ENCODE measurements at places on chromosomes 5 and 9.
A peak's percentile ranks its signal among the peaks of the same experiment; 100 is the strongest.

DNA sequence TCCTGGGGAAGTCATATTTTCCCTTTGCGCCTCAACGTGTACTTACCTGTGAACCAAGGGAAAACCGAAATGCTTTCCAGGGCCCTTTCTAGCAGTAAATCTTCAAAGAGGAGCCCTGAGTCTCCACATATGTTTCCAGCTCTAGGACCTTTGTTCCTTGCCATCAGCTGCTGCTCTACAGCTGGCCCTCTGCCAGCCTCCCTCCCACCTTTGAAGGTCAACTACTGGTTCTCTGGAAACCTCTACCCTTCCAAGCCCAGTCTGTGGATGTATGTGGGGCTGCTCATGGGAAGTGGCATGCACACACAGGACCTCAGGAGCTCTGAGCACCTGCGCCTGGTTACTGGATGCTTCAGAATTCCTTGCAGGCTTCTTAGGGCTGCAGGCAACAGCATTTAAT lies 117.2 kb downstream of the PSD2 start:
- no peak for DNase-seq

DNA sequence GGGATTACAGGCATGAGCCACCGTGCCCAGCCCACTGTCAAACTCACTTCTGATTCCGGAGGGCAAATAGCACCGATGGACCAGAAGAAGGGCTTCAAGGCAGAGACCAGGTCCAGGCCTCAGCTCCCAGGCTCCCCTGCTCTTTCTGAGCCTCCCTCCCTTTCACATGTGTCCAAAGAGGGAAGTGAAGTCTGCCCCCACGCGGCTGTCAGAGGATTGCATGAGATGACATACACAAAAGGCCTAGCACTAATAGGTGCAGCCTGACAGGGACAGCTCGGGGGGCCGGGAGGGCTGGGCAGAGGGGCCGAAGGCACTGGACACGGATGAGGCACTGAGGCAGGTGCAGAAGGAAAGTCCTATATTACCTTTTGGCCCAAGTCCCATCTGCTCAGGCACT lies 16.1 kb downstream of the FBP1 start:
- no peak for DNase-seq

- peak; percentile 55 for DNase-seq
These were observed 2.2 kb upstream of the CCDC125 start for GRCh38 chr5:69334793-69335268.

GRCh38 chr5:68134033-68134668 lies 81.4 kb upstream of the PIK3R1 start:
- no peak for DNase-seq

- DNase-seq: no peak
These were observed 8.9 kb downstream of the LRRC26 start for GRCh38 chr9:137160716-137161557.

DNA sequence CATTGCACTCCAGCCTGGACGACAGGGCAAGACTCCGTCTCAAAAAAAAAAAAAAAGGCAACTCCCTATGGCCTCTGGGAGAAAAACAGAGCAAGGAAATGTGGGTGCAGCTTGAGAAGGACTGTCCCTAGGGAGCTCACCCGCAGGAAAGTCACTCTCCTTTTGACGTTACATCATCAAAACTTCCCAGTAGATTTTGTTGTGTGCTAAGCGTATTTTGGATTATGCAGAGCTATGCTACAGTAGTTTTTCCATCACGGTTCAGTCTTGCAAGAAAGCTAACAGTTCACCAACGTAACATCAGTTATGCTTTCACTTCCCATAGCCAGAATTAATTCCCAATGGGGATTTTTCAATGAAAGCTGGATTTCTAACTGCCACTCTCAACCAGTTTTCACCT lies 138.8 kb downstream of the HSD17B3 start:
- no peak for DNase-seq

GRCh38 chr9:99416007-99416406 lies 193.9 kb downstream of the SEC61B start:
- DNase-seq: no peak

DNA sequence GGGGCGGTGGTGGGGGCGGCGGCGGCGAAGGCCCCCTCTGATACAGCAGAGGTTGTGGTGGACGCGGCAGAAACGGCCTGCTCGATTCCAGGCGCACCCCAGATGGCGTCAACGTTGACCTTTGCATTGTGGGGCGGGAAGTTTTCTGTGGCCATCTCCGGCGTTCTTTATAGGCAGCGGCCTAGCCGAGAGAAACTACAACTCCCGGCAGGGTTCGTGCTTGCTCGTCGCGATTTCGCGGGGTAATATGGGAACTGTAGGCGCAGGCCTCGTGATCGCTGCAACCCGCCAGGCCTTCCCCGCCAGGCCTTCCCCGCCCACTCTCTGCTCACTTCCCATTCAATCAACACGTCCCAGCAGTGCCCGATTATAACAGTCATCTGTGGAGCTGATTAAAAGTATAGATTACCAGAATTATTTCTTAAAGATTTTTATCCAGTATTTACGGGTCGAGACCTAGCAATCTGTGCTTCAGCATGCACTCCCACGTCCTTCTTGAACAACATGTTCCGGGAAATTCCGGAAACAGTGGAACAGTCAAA lies at the start of gene BOD1:
Gene BOD1, minus strand, starts transcription at position 74 of the 542 bp plus-strand sequence. CDS start 214 bp downstream, outside the sequence.
- DNase-seq: peak; percentile 93

DNA sequence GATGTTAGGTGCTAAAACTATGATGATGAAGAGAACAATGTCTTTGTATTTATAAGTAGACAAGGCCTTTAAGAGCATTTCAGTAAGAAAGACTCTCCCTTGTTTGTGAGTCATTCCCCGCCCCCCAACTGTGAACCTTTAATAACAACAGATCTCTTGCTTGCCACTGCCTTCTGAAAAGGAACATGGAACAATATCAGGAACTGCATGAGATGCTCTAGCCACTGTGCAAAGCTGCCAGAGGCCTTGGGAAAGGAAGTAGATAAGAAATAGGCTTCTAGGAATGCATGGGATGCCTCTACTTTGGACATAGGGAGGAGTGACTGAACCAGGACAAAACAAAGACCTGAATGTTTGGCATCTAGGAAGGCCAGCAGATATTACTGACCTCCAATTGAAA lies 296.1 kb upstream of the MPDZ start:
- no peak for DNase-seq

DNA sequence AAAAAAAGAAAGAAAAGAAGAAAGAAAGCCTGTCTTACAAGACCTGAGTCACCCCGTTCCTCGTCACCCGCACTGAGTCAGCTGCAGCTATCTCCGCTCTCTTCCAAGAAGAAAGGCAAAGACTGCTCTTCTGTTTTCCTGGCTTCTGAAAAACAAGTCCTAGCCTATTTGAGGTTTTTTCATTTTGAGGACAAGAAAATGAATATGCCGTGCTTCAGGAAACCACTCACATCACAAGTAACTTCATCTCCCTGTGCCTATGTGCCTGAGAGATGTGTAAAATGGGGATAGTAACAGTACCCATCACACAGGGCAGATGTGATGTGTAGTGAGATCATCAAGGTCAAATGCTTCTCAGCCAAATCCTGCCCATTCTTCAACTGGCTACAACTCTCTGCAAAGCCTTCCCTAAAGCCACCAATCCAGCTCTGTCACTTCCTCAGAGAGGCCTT lies 78.4 kb downstream of the GLDC start:
- no peak for DNase-seq

GRCh38 chr5:124936626-124936933 lies 190.1 kb upstream of the ZNF608 start:
- no peak for DNase-seq

DNA sequence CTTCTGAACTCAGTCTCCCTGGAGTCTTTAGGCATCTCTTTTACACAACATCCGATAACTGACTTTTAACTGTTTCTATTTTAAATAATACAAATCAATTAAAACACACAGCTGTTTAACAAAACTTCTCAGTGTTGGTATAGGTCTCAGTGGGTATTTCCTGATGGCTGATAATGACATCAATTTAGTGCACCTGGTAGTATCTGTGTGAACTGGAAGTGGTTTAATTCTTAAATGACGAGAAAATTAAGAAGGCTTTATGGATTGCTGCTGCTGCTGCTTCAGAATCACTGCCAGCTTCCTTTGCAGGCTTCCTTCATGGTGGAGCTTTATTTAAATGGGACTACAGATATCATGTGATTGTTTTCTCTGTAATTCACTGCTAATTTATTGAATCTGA lies 92.3 kb downstream of the RPS23 start:
- DNase-seq: no peak

- DNase-seq: no peak
These were observed 726.0 kb downstream of the DNAH5 start for GRCh38 chr5:13218518-13218917.

GRCh38 chr5:39440958-39441624 lies 16.3 kb upstream of the DAB2 start:
- DNase-seq: no peak

GRCh38 chr5:87150630-87151029 lies 117.1 kb upstream of the RASA1 start:
- no peak for DNase-seq

DNA sequence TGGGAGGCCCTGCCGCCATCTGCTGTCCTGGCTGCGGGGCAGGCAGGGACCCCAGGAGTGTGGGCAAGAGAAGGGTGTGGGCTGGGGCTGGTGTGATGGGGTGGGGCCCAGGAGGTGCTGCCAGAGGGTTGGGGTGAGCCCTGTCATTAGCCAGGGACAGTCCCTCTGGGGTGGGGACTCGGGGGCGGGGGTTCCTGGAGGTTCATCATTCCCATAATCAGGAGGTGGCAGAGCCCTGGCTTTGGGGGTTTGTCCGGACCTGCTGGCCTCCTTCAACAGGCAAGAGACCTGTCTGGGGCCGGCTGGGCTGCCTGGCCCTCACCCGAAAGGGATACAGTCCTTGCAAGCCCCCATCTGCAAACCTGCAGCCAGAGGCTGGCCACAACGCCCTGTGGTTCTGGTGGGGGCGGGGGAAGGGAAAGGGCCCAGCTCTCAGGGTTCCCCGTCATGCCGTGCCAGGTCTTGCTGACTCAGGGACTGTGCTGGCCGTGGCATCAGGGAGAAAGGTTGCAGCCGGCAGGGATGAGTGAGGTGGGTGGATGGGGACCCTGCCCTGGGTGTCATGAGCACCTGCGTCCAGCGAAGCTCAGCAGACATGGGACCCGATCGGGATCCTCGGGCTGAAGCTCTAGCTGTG lies 65.2 kb downstream of the MRPL36 start:
- no peak for DNase-seq

GRCh38 chr9:126147936-126148870 lies 178.4 kb upstream of the MVB12B start:
- DNase-seq: no peak

GRCh38 chr9:95084254-95084934 lies 233.1 kb downstream of the FANCC start:
- DNase-seq: no peak

GRCh38 chr9:16246785-16247184 lies 623.7 kb downstream of the BNC2 start:
- DNase-seq: no peak

- DNase-seq: no peak
These were observed 378.5 kb upstream of the IRX1 start for GRCh38 chr5:3217114-3217513.

- DNase-seq: no peak
These were observed 180.2 kb downstream of the HSPA4 start for GRCh38 chr5:133232011-133232410.

GRCh38 chr5:8934455-8934854 lies 611.4 kb downstream of the SEMA5A start:
- no peak for DNase-seq

DNA sequence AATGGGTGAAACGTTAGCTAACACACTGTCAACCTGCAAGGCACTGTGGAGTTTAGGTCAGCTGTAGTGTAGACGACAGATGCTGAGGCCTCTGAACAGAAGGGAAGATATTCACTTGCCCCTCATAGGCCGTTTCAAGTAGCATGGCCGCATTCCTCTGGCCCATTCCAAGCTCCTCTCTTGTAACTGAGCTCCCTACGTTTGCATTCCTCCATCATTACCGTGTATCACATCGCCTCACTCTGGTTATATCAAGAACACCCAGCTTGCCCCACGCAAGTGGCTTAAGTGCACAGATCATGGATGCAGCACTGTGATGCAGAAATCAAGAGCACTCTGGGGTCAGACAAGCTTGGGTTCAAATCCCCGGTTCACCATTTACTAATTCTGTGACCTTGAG lies 43.3 kb downstream of the PRELID2 start:
- no peak for DNase-seq

GRCh38 chr9:114003758-114004157 lies 74.3 kb downstream of the AMBP start:
- no peak for DNase-seq

DNA sequence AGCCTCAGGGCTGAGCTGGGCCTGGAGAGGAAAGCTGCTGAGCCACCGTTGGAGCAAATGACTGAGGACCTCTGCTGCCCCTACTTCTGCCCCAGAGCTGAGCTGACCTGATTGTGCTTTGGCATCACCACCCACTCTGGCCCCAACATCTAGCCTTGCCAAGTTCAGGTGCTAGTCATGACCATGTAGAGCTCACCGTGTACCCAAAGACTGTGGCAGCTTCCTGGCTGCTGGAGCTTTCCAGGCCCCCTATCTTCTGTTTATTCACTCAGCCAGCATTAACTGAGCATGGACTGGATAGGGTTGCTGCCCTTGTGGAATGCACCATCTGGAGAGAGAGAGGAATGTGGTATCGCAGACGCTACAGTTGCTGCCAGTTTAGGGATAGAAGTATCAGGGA lies 49.1 kb downstream of the JADE2 start:
- DNase-seq: no peak

- no peak for DNase-seq
These were observed 863 bp upstream of the LIFR start for GRCh38 chr5:38557308-38557710.

DNA sequence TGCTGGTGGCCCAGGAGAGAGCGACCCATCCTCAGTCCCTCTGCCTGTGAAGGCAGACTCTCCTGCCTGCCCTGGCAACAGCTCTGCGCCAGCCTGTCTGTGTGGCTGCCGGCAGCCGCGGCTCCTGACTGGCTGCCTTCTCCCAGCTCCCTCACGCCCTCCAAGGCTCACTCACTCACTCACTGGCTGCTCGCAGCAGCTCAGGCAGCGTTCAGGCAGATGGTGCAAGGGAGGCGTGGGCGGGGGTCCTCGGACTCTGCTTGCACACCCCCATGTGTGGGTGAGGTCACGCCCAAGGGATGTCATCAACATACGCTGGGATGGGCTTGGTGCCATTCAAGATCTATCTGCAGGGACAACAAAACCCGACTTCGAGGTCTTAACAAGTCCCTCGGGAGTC lies 66.7 kb downstream of the DAB2IP start:
- no peak for DNase-seq

GRCh38 chr9:82613498-82613897 lies 449.4 kb downstream of the RASEF start:
- DNase-seq: no peak

GRCh38 chr5:55159763-55160492 lies at the start of gene GPX8:
GPX8 (plus strand) TSS chr5:55160171; CDS start chr5:55160193, 22 bp downstream.
- DNase-seq: no peak

DNA sequence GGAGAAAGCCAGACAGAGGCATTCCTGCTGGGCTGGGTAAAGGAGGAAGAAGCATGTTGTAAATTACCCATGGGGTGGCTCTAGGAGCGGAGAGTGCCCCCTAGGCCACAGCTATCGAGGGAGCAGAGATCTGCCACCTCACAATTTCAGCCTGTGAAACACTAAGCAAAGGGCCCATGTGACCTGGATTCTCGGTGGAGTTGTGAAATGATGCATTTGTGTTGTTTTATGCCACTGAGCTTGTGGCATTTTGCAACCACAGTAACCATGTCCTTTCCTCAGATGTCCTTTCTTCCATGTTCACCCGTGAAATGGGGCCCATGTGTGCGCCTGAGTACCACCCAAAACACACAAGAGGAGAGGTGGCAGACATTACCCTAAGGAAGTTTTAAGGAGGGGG lies 159.3 kb downstream of the SYK start:
- DNase-seq: no peak

All from T follicular helper cell (primary cell).